Activated B cell treated with CpG ODN at 0.5 μM for 24 hours (primary cell): ENCODE measurements at places on chromosomes 12 and 14. TPM values are rescaled to one million over a fixed set of nuclear protein-coding genes. Genes with fewer than 3 reads are reported as not detected.

DNA sequence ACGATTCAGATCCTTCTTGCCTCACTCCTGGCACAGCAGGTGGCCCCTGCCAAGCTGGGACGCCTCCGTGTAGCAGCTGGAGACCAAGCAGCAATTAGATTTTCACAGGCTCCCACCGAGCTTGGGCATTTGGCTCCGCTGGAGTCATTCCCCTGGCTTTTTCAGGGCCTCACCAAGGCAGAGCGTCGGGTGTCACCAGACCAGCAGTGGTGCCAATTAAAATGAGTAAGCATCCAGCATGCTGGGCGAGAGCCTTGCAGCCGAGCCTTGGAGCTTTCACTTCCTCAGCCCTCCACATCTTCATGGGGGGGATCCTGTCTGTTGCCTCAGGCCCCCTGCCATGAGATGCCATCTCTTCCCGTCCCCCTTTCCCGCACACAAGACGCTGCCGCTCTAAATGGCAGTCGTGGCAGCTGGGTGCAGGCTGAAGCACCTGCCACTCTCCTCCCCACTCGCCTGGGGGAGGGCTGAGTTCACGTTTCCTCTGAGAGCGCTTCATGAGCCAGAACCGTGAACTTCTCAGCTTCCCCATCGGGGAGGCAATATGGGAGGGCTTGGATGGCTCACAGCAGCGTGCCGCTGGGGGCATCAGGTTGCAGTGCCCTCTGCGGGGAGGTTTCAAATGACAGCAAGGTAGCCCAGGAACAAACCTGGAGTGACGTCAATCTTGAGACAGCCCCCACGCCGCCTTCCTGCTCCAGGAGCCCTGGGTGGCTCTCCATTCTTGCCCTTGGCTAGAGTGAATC lies 11.7 kb downstream of the TPCN1 start:
- peak; percentile 73 for DNase-seq

GRCh38 chr12:52059582-52060497 lies 8.6 kb downstream of the NR4A1 start:
- no peak for DNase-seq

- no peak for DNase-seq
Measured at GRCh38 chr12:98194591-98194990, 320.8 kb upstream of the TMPO start.

DNA sequence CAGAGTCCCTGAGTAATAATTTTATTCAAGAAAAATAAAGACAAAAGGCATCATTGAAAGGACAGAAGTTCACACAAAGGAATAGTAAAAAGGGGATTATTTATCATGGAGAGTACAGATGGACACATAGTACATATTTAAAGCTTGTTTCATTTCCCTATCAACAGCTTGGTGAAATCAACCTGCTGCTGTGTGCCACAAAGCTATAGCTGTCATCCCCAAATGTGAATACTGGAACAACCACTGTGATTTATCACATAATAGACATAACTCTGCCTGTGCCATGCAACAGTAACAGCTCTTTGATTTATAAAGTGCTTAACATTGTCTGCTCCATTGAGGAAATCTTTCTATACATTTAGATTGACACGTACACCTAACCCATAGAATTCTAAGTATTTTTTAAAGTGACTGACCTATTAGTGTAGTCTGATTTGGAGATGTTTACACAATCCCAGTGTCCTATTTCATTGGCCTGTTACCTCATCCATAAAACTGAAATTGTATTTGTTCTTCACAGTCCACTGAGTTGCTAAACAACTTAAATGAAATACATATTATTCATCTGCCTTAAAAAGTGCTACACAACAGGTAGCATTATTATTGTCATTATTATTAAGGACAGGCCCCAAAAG lies 3.3 kb downstream of the NEMF start:
- DNase-seq: no peak

DNA sequence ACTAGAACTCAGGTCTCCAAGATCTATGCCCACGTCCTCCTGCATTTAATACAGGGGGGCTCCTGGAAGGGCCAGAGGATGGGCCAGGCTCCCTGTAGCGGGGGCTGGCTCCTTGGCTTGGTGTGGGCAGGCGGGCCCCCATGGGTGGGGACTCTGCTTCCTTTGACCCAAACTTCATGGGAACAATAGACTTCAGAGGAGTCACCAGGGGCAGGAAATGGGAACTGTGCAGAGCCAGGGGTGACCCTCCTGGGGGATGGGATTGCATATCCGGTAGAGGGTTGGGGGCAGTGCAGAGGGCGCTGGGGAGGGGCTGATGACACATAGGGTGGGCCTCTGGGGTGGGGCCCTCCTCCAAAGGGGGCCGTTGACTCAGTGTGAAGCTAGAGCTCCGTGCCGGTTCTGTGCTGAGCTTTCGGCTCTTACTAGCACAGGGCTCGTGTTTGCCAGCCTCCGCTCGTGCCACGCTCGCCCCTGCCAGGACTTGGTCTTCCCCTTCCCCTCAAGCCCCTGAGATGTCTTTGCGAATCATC lies 4.6 kb downstream of the TEAD4 start:
- DNase-seq: no peak

GRCh38 chr12:7075939-7076338 lies 15.4 kb downstream of the C1S start:
- no peak for DNase-seq

GRCh38 chr12:121095544-121096198 lies 37.0 kb upstream of the P2RX7 start:
- DNase-seq: peak; percentile 72

GRCh38 chr12:81627336-81628189 lies 131.6 kb downstream of the PPFIA2 start:
- no peak for DNase-seq

- DNase-seq: no peak
Measured at GRCh38 chr14:94773061-94773648, 3.2 kb upstream of the GSC start.

DNA sequence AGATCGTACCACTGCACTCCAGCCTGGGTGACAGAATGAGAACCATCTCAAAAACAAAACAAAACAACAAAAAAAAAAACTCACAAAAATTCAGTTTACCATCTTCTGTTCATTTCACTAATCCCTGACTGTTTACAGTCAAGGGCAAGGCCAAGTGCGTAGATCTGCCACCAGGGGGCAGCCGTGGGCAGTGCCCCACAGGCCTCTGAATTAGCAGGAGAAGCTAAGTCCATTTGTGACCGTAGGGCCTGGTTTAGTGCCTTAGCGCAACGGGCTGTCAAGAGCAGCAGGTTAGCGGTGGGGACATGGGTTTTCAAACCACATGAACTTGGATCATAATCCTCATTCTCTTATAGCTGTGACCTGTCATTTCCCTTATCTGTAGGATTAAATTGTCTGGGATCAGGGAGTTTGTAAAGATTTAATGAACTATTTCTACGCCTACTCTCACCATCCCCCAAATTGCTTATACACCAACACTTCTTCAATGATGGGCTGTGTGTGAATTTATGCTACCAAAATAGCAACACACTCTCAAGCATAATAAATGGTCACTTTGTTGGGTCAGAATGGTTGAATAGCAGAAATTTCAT lies 49.0 kb downstream of the KCTD10 start:
- peak; percentile 52 for DNase-seq

GRCh38 chr12:82505150-82505549 lies 146.8 kb downstream of the METTL25 start:
- DNase-seq: no peak

DNA sequence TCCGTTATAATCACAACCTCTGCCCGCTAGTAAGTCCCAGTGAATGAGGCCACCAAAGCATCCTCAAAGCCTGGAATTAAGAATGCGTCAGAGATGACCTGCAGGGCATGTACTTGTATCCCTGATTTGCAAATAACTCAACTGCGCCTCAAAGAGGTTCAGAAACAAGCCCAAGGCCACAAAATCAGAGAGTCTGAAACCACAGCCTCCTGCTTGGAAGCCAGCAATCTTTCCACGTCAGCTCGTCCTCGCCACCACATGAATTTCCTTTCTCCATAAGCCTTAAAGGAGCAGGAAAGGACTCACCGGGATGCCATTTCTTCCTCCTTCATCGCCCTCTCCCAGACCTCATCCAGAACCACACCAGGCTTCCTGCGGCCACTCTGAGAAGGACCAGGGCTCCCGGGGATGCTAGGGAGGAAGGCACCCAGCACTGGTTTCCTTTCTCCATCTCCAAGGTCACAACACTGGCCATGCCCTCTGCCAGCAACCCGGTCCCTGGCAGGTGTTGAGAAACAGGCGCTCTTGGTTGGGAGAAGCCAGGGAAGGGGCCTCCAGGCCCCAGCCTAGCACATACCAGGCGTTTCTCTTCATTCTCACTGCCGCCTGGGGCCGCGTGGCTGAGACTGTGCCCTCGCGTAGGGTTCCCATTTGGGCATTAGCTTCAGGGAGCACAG lies 191.2 kb upstream of the DIO3 start:
- DNase-seq: no peak

GRCh38 chr12:27619308-27619707 lies 76.9 kb upstream of the REP15 start:
- no peak for DNase-seq

- no peak for DNase-seq
Measured at GRCh38 chr12:107329569-107330324, 236.4 kb upstream of the CRY1 start.

DNA sequence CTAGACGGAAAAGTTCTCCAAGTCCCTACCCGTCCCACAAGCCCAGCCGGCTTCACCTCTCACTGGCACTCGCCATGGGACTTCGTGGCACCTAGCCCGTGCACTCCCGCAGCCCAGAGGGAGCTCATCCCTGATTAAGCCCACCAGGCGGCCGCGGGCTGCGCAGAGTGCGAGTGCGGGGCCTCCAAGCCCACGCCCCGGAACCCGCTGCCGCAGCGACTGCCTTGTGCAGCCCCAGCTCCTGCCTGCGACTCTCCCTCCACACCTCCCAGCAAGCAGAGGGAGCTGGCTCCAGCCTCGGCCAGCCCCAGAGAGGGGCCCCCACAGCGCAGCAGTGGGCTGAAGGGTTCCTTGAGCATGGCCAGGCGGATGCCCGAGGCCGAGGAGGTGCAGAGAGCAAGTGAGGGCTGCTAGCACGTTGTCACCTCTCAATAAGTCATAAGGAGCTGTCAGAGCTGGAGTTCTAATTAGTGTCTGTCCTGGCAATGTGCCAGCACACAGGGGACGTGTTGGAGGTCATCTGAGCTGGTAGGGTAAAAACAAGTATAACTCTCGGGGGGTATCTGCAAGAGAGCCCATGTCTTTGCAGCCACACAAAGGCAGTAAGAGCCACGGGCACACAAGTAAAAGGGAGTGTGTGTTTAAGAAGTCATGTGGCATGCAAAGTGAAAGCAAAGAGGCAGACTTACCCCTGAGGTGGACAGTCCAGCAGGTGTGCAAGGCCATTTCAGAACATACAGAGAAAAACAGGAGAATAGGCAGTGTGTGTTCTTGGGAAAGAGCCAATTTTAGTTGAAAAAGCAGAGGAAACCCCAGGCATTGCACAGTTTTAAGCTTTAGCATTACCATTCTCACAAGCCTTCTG lies 27.1 kb upstream of the TMTC2 start:
- no peak for DNase-seq

DNA sequence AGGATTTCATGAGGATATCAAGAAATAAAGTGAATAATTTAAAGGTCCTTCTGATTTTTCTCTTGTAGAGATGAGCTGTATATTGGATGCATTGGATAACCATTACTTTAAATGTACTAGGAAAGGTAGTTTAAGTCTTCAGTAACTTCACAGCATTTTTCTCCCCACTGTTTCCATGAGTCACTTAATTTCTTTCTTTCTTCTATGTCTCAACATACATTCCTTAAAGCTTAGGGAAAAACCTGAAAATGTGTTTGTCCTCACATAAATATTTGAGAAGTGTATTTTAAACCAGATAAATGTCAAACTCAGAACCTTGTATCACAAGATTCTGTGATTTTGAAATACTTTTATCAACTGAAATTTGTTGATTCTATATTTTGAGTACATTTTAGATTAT lies 1970.2 kb upstream of the FLRT2 start:
- no peak for DNase-seq

PRB3 gene
- not detected in 2 replicates for total RNA-seq

KRT77 gene
- not detected in 2 replicates for total RNA-seq

CMA1 gene
- total RNA-seq: not detected in 2 replicates

FGF23 gene
- total RNA-seq: not detected in 2 replicates

GTF2H3 gene
- total RNA-seq: 33.8 and 36.2 TPM in 2 replicates

PLCZ1 gene
- total RNA-seq: not detected in 2 replicates

SOAT2 gene
- not detected in 2 replicates for total RNA-seq
